ENCODE measurements at places on chromosomes 2 and 18.

DNA sequence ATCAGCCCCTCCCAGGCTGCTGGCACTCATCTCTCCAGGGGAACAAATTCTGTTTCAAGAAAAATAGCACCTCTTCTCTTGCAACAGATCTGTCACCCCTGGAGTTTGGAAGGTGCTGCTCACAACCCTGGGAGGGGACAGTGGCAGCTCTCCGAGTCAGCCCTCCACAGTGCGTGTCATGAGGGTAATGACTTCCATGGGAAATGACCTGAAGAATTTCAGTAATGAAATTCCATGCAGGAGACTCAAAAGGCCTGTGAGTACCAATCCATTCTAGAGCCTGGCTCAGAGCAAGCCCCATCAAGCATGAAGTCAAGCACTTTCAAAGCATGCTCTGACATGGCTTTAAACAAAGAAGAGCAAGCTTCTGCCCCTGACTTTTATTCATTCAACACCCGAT lies 276.3 kb upstream of the PARD3B start:
- no peak for DNase-seq

DNA sequence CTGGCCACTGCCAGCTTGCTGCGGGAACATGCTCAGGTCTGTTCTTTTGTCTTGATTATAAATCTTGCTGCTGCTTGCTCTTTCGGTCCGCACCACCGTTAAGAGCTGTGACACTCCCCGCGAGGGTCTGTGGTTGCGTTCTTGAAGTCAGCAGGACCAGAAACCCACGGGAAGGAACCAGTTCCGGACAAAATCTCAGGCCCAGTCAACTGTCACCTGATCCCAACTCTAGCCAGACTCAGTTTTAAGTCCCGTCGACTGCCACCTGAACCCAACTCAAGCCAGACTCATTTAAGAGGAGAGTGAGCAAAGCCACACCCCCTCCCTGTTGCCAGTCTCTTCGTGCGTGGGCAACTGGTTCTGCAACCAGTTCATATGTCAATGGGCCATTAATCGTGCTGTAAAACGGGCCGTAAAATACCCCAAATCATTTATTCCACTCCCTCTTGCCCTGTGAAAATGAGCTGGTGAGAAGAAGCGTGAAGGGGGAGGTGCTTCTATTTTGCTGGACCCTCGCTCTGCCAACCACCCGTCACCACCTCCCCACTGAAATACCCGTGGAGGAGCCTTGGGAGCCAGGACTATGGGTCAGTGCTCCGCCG lies 224.3 kb downstream of the NDUFA10 start:
- DNase-seq: no peak

GRCh38 chr18:65924904-65925303 lies 174.1 kb downstream of the CDH7 start:
- DNase-seq: no peak

- DNase-seq: no peak
Observed at GRCh38 chr2:180947208-180947689, 33.2 kb upstream of the UBE2E3 start.

GRCh38 chr18:58388736-58389135 lies 240.2 kb downstream of the ALPK2 start:
- DNase-seq: no peak

- DNase-seq: no peak
Observed at GRCh38 chr2:126877861-126878565, 20.7 kb upstream of the TEX51 start.

GRCh38 chr2:170148161-170148560 lies 29.8 kb upstream of the MYO3B start:
- DNase-seq: peak; percentile 31

GRCh38 chr2:58710795-58711279 lies 469.7 kb upstream of the FANCL start:
- peak; percentile 5 for DNase-seq

DNA sequence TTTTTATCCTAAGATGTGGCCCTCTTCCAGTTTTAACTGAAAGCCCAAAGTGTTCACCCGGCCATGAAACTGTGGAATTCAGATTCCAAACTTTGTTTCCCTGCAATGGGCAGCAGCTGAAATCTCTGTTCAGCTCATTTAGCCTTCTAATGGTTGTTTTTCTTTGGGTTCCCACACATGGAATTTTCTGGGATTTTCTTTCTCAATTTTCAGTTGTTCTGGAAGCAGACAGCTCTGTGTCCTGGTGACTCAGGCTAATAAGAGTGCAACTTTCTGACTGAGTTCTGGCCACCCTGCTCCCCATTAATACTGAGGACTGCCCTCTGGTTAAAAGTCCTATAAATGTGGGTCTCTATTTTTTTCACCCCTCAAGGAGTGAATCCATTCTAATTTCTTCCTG lies 78.5 kb downstream of the PMS1 start:
- no peak for DNase-seq

DNA sequence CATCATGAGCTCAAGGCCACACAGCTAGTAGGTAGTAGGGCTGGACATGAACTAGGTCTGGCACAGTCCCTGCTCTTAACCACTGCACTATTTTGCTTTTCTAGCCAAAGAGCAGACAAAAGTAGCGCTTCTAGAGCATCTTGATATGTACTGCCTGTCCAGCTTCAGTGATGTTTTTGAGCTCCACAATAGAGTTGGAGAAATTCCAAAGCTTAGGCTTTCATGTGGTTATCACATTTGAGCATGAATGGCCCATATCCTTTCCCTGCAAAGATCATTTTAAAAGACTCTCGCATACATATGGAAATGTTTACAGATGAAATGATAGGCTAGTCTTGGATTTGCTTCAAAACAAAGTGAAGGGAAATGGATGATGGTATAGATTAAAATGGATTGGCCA lies 128.7 kb downstream of the MAP3K20 start:
- peak; percentile 49 for DNase-seq

GRCh38 chr2:55779459-55780421 lies 86.1 kb upstream of the PNPT1 start:
- DNase-seq: peak; percentile 97

- no peak for DNase-seq
Observed at GRCh38 chr18:34697891-34698290, 12.2 kb upstream of the DTNA start.

- no peak for DNase-seq
Observed at GRCh38 chr2:111703759-111704158, 180.2 kb downstream of the ANAPC1 start.

DNA sequence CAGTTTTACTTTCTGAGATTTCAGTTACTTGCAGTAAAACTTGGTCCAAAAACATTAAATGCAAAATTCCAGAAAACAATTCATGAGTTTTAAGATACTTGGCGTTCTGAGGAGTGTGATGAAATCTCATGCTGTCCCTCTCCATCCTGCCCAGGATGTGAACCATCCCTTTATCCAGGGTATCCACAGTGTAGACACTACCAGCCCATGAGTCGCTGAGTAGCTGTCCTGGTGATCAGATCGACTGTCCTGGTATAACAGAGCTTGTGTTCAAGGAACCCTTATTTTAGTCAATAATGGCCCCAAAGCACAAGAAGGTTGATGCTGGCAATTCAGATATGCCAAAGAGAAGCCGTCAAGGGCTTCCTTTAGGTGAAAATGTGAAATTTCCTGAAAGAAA lies 3.2 kb downstream of the SP100 start:
- no peak for DNase-seq

DNA sequence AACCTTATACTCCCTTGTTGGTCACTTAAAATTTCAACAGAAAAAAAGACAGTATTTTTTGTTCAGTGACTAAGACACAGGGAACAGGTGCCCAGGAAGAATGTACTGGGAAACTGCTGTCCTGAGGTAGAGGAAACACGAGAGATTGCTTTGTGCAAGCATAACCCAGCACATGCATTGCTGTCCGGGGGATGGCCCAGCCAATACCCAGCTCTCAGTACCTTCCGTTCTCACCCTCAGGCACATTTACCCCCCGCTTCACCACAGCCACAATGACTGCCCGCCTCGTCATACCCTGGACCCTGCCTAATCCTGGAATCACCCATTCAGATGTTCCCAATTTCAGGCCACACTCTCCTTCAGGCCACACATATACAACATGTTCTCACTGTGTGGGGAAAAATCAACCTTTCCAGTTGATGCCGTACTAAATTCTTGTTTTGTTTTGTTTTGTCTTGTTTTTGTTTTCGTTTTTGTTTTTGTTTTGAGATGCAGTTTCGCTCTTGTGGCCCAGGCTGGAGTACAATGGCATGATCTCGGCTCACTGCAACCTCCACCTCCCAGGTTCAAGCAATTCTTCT lies 140.7 kb downstream of the ESCO1 start:
- no peak for DNase-seq

- no peak for DNase-seq
Observed at GRCh38 chr2:4588606-4589005, 885.2 kb downstream of the DCDC2C start.

GRCh38 chr18:35441857-35442595 lies 55.7 kb downstream of the INO80C start:
- no peak for DNase-seq

DNA sequence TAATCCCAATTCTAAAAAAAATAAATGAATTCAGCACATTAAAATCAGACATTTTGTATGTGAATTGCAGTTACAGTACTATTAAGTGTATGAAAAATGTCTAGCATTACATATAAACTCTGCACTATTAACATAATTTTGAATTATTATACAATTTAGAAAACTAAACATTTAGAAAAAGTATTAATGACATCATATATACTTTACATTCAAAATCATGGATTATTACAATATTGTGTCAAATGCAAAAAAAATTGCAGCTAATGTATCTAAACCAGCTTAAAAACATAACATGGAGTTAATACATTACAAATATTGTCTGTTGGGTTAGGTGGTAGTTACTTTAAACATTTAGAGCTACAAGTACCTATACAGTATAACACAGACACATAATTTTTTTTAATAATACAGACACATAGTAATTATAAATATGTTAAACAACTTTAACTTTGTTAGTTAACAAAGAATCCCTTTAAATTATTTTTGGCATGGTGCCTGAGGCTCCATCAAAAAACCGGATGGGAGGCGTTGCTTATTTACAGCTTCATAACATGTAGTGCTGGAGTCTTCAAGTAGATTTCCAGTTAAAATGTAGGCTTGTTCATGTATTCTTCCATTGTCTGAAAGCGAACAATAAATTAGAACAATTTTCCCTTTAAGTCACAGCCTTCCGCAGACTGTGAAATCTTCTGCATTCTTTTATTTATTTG lies 79.1 kb downstream of the AP1S3 start:
- no peak for DNase-seq

GRCh38 chr2:12619975-12620374 lies 96.8 kb upstream of the TRIB2 start:
- peak; percentile 84 for DNase-seq

GRCh38 chr2:138267161-138267901 lies 234.2 kb upstream of the SPOPL start:
- peak; percentile 87 for DNase-seq

GRCh38 chr18:34977838-34978532 lies 63.2 kb upstream of the MAPRE2 start:
- DNase-seq: no peak

DNA sequence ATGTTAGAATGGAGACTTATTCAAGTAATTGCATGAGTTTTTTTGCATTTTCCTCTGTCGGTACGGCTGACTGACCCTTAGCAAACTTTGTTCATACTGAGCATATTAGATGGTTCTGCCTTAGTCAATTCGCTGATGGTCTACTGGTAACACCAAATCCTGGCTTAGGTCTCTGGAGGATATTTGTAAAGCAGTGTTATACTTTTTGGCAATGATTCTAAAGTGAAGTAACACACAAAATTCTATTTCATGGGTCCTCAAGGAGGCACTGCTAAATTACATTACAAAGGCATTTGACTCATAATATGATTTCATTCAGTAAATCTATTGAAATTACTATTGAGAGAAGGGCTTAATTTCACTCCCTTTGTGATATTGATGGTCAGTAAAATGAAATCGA lies 246.8 kb upstream of the RASGRP3 start:
- DNase-seq: no peak

- DNase-seq: no peak
Observed at GRCh38 chr2:206802654-206803514, 37.5 kb downstream of the FASTKD2 start.

- no peak for DNase-seq
Observed at GRCh38 chr2:225355788-225356187, 43.7 kb upstream of the NYAP2 start.

GRCh38 chr2:10407841-10408648 lies 40.1 kb downstream of the ODC1 start:
- peak; percentile 77 for DNase-seq

DNA sequence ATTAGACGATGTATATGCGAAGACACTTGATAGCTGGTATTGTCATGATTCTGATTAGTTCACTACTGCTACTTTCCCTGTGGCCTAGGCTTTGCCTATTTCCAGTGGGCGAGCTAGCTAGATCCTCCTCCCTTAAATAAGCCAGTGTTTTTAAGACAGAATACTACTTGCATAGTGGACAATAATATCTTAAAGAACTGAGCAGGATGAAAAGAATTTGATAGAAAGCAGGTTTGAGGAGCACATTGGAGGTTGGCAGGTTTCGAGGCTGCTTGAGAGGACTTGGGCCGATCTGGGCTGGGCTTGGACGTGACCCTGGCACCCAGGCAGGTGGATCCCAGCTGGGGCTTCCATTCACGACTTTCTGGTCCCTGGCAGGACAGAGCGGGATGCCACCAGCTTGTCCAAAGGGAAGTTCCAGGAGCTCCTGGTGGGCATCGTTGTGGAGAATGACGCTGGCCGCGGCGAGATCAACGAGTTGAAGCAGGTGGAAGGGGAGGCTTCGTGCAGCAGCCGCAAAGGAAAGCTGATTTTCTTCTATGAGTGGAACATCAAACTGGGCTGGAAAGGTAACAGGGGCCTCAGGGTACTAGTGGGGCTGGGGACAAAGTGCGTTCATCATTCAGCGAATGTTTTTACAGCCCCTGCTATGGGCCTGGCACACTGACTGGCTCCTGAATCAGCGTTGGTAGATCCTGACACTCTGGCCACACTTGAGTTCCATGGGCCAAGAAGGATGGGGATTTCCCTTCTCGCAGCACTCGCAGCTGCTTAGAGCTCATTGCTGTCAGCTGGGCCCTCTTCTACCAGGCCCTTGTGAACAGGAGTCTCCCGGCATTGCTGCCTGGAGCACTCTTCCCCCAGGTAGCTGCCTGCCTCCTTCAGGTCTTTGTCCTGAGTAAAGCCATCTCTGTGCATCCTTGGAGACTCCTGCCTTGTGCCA lies 16.9 kb downstream of the C2orf74 start:
- peak; percentile 63 for DNase-seq

DNA sequence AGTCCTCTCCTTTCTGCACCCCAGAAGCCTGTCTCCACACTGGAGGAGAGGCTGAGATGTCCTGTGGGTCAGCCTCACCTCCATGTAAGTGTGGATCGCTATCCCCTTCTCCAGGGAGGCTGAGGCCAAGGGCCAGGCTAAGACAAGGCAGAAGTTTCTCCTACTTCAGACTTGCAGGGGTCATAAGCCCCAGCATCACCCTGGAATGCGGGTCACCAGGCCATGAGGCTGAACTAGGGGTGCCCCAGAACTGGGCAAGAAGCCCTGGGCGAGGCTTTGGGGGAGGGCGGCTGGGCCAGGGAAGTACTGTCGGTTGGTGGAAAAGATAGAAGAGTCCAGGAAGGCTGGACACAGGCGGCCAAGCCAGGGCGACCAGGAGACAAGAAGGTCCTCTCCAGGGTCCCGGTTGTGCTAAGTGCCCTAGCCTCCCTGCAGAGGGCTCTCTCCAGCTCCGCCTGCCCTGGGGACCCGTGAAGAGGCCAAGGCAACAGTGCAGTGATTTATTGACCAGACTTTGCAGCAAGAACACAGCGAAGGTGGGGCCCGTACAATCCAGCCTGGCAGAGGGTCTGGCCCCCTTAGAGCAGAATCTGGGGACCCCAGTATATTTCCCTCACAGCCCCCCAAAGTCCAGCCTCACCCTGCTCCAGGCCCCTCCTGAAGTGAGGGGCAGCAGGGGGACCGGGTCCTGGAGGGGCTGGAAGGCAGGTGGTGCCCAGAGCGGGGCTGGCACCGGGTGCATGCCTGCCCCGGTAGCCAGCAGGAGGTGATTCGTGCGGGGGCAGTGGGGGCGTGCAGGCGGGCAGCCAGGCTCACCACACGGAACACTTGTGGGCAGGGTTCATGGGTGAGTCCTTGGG lies 8.1 kb downstream of the ECEL1 start:
- no peak for DNase-seq

Data from cardiac fibroblast (primary cell).